ENCODE measurements at places on chromosomes 1 and 21.

DNA sequence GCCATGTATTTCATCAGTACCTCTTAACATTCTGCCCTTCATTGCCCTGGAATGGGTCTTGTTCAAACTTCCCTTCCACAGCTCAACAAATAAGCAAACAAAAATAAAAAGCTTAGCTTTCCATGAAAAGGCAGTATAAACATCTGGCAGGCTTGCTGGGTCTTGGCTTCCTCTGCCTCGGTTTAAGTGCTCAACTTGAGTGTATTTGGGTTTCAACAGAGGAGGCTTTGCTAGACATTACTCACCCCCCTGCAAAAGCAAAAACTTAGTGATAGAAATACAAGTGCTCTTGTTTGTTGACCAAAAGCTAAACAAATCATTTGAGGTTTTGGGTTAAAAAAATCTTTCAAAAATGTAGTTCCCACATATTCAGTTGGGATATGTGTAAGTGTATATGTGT is 518.5 kb downstream of the PLPP3 start:
- no peak overlapping the region for H3K4me3 ChIP-seq
- H3K36me3 ChIP-seq: no peaks in the 10 kb centered on the region
- H3K4me1 ChIP-seq: no peaks in the 10 kb centered on the region
- no peaks in the 10 kb centered on the region for H3K27me3 ChIP-seq

DNA sequence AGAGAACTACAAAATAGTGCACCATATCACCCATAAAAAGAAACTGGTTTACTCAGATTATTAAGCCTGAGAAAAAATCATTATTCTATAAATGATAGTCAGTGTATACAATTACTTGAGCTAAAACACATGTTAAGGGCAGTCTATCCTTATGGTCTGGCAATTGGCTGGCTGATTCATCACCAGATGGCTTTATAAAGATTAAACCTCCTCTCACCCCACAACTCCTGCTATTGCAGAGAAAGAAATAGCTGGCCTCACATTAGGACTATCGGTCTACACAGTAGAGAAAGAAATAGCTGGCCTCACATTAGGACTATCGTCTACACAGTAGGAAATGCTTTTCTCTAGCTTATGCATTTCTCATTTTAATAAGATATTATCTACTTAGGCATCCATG is 21.2 kb downstream of the CEP170 start:
- H3K4me3 ChIP-seq: no peak overlapping the region
- H3K36me3 ChIP-seq: peaks cover 48% of the 10 kb centered on the region
- no peaks in the 10 kb centered on the region for H3K27me3 ChIP-seq
- DNase-seq: no peak

DNA sequence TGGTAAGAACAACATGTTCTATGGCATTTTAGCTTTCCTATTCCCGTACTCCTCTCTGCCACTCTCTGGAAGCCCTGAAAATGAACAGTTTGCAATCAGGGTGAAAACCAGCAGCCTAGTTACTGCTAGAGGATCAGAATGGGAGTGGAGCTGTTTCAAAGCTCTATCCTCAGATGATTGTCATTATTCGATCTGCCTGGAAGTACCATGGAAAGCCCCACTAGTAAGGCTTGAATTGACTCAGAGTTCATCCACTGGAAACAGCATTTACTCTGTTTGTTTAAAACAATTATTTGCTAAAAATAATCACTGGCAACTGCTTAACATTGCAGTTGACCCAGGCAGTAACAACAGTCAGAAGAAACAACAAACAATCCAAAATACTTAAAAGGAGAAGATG is 91.2 kb downstream of the USH2A start:
- no peaks in the 10 kb centered on the region for H3K4me1 ChIP-seq
- H3K4me3 ChIP-seq: no peak overlapping the region
- no peak for DNase-seq

DNA sequence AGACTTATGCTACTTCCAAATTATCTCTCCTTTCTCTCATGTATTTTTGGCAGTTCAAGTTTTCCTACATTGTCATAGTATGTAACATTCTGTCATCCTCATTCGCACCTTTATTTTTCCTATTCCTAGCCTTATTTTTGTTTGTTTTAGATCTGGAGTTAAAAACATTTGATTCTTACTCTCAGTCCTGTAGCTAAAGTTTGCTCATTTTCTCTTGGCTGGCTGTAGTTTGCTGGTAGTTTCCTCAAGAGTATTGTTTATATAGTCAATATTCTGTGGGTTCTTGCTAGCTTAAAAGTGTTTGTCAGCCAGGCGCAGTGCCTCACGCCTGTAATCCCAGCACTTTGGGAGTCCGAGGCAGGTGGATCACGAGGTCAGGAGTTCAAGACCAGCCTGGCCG is 29.8 kb upstream of the TRIM33 start:
- no peak overlapping the region for H3K27ac ChIP-seq
- H3K36me3 ChIP-seq: no peaks in the 10 kb centered on the region
- DNase-seq: no peak
- H3K27me3 ChIP-seq: no peaks in the 10 kb centered on the region
- no peaks in the 10 kb centered on the region for H3K4me1 ChIP-seq

DNA sequence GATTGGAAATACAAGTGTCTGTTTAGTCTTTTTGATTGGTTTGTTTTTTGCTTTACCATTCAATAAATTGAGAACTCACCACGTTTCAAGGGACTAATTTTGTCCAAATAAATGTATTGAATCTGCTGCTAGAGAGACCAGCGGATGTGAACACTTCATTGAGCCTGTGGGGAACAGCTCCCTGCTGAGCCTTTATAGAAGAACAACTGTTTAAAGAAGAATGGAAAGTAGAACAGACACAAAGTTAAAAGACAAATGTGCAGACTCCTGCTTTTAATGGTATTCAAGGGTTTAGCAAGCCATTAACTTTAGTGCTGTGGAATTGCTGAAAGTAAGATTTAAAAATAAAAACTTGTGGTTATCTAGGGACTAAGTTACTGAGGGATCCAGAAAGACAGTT is 817.7 kb upstream of the B3GALT2 start:
- H3K36me3 ChIP-seq: peaks cover 1% of the 10 kb centered on the region
- H3K4me1 ChIP-seq: no peaks in the 10 kb centered on the region
- H3K27me3 ChIP-seq: no peaks in the 10 kb centered on the region
- DNase-seq: no peak
